ENCODE measurements at places on chromosomes 12 and 14.

DNA sequence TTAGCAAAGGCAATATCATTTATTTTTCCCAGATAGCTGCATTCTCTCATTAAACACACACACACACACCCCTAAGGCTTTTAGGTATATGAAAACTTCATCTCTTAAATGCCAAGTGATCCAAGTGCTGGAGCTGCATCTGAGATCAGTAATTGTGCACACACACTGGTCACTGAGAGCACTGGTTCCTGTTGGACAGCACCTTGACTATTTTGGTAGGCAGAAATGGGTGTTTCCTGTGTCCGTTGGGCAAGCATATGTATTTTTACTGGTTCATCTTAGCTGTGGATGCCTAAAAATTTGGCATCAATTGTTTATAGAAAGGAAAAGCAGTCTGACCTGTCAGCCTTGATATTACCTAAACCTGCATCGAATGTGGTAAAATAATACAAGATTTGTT lies 182.5 kb downstream of the MSRB3 start:
- DNase-seq = no peak

GRCh38 chr14:58367296-58367695 lies 28.4 kb upstream of the TOMM20L start:
- no peak for DNase-seq

DNA sequence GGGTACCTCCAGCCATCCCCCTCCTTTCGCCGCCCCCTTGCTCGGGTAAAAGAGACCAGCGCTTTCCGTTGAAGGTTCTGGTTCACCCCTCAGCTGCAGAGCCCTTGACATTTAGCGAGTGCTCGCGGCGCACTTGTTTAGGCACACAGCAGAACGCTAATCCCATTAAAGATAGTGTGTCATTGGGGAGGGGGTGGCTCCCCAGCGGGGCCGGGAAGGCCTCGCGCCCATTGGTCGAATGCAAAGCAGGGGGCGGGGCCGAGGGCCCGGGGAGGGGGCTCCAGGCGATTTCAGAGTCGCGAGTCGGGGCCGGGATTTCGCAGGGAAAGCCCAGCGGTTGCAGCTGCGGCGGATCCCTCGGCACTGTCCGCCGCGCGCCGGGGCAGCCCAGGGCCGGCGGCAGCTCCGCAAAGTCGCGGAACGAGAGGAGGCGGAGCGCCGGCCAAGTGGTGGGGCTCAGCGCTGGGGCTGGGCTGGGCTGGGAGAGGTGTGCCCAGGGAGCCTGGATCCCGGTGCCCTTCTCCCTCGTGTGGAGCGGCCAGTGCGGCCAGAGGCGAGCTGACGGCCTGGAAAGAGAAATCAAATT lies 122.9 kb downstream of the TSPAN9 start:
- no peak for DNase-seq

- DNase-seq = no peak
These were observed 67.9 kb downstream of the BMP4 start for GRCh38 chr14:53888535-53889386.

DNA sequence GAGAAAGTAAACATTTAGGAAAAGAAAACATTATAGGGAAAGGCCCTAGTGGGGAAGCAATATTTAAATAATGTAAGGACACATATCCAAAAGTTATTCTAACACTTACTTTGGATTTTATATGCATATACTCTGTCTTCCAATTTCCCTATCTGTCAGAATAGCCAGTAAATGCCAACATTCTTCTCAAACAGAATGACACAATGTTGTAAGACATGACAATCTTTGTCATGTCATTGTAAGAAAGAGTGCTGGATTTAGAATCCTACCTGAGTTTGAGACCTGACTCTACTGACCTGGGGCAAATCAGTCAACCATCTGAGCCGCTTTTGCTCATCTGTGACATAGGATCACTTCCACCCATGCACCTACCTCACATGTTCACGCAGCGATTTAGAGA lies 198.3 kb downstream of the PHLDA1 start:
- no peak for DNase-seq

GRCh38 chr12:121801595-121802484 lies 2.0 kb upstream of the SETD1B start:
- no peak for DNase-seq

- DNase-seq = no peak
These were observed 98.3 kb downstream of the LRRC74A start for GRCh38 chr14:76924371-76925096.

GRCh38 chr12:118680356-118680963 lies 300.9 kb upstream of the SRRM4 start:
- no peak for DNase-seq

GRCh38 chr12:114684870-114685273 lies 897 bp upstream of the TBX3 start:
- no peak for DNase-seq

DNA sequence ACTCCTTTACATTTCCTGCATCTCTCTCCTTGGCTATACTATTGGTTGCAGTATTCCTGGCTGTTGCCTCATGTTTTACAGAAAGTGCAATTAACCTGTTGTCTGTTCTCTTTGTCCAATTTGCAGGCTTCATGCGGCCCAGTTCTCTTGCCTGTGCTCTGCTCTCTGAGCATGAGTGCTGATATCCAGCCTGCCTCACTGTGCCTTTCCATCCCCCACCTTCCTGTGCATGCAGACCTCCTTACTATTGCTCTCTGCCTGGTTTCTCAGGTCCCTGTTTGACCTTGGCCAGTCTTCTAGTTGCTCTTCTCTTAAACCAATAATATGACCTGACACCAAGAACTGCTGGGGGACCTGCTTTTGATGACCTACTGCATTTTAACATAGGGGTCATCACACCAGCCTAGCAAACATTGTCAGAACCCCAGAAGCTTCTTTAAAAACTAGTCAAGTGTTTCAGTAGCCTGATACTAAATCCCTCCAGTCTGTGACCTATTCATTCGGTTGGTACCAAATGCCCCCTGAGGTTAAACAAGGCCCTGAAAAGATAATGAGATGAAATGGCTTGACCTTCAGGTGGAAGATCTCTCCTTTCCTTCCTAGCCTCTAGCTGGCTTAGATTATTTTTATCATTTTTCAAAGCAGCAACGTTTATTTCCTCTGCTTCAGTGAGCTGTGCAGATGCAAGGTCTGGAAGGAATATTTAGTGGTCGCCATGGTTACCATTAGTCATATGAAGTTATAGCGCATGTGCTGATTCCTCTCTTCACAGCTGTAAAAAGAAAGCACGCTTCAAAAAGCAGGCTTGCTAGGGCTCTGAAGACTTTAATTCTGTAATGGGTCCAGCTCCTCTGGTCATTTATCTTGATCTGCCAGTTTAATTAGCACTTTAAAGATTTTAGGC lies 216.5 kb downstream of the PHLDA1 start:
- no peak for DNase-seq

- DNase-seq = no peak
These were observed 245.9 kb downstream of the NPAS3 start for GRCh38 chr14:33184587-33184986.

- peak; percentile 3 for DNase-seq
These were observed 94.4 kb downstream of the CRACR2A start for GRCh38 chr12:3658327-3659163.

GRCh38 chr12:107320929-107321631 lies 227.7 kb upstream of the CRY1 start:
- DNase-seq = peak; percentile 37

GRCh38 chr14:58562141-58562540 lies 75.6 kb upstream of the DACT1 start:
- DNase-seq = no peak

DNA sequence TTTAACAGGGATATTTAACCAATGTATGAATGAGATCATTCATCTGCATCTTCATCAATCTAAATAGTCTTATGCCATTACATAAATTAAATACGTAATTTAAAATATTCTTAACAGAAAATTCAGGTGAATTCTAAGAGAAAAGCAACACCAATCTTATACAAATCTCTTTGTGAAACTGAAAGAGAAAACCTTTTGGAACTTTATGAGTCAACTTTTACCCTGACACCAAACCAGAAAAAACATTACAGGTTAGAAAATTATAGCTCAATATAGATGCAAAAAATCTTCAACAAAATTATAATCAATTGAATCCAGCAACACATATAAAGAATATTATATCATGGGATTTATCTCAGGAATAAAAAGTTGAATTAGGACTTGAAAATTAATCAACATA lies 3.4 kb downstream of the GLIPR1L1 start:
- no peak for DNase-seq

DNA sequence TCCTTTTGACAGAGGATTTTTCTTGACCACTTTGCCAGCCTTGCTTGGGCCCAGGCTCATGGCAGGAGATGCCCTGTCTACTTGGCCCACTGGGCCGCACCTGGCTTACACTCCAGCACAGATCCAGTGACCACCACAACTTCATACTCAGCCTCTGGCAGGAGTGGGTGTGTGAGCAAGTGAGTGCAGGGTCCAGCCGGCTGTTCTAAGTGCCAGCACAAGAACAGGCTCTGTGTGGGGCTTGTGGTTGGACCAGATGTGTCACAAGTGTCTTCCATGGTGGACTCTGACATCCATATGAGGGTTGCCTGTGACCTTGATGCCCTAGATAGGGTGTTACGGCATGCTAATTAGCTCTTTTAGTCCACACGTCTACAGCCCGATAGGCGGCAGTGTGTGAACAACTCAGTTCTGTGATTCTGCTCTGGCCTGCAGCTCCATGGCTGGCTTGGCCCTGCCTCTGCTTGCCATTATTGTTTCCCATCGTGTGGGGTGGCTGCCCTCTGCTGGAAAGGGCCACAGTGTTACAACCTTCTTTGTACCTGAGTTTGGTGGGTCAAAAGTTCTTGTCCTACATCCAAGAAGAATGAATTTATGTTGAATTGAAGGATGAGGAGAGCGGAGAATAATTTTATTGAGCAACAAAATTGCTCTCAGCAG lies 1089.1 kb downstream of the SLC6A15 start:
- no peak for DNase-seq

DNA sequence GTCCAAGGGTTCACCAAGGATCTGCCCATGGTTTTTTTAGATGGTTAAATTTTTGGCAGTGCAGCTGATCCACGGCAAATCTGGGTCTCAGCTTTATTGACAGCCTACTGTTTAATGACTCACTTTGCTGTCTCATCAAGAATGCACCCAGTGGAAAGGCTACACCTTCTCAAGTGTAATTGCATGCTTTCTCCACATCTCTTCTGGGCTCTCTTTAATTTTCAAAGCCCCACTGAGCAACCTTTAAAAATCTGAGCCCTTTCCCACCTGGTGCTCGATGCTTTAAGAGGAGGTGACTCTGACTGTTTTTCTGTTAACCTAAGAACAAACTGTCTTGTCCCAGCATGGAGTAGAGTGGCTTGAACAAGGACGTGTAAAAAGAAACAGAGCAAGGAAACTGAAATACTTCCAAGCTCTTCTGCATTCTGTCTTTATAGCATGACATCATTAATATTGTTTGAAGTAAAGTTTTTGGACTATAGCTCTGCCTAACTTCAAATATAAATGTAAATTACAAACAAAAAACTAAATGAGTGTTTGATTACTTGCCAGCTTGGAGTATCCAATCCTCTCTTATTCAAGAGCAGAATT lies 214.2 kb upstream of the KRR1 start:
- DNase-seq = no peak

DNA sequence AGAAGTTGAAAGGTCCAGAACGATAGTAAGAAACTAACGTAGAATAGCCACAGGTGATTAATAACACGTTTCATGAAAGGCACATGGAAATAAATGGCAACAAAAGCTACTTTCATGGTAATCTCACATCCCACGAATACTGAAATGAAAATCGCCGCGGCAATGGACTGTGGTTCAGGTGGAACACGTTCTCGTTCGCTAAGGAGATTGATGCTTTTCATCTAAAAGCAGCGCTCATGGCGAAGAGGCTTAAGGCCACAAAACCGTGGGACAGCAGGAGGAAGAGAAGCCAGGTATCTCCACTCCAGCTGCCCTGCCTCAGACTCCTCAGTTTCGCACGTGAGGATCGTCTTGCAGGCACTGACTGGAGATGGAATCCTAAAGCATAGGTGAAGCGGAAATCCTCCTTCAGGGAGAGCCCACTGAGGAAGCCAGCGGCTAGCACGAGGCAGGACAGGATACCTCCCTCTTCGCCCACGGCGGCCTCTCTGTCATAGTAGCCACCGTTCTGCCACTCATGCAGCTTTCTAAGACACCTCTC lies 696 bp upstream of the GPHN start:
- peak; percentile 2 for DNase-seq

- DNase-seq = no peak
These were observed 128.6 kb upstream of the CRY1 start for GRCh38 chr12:107221913-107222312.

GRCh38 chr14:62006116-62006731 lies 244.0 kb downstream of the SNAPC1 start:
- DNase-seq = no peak

DNA sequence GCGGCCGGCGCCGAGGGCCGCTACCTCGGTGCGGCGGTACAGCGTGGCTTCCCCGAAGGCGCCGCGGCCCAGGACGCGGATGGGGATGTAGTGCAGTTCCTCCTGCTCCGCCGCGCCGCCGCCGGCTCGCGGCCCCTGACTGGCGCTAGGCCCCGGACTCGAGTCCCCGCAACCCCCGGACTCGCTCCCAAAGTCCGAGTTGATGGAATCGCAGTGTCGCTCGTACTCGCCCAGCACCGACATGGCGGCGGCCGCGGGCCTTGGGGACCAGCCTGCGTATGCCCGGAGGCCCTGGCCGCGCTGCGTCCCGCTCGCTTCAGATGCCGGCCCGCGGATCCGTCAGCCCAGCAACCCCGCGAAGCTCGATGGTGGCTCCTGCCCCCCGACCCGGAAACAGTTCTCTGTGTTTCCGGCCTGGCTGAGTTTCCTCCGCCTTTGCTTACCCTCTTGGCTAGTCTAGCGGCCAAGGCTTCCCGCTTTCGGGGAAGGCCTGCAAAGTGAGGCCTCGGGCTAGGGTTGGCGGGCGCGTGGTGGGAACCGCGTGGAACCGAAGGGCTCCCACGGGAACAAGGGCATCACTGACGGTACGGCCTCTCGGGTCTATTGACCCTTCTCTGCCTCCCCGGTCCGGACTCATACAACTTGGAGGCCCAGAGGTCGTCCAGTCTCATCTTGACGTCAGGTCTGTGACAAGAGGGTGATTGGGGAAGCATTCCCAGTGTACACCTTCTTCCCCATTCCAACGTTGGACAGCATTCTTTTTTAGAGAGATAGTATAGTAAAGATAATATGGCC lies at the start of gene NEK9:
NEK9 (minus strand) TSS at position 370 of the 795 bp plus-strand sequence; CDS start at position 243, 127 bp downstream.
- DNase-seq = peak; percentile 78

GRCh38 chr12:117603316-117604113 lies 242.1 kb upstream of the NOS1 start:
- no peak for DNase-seq

DNA sequence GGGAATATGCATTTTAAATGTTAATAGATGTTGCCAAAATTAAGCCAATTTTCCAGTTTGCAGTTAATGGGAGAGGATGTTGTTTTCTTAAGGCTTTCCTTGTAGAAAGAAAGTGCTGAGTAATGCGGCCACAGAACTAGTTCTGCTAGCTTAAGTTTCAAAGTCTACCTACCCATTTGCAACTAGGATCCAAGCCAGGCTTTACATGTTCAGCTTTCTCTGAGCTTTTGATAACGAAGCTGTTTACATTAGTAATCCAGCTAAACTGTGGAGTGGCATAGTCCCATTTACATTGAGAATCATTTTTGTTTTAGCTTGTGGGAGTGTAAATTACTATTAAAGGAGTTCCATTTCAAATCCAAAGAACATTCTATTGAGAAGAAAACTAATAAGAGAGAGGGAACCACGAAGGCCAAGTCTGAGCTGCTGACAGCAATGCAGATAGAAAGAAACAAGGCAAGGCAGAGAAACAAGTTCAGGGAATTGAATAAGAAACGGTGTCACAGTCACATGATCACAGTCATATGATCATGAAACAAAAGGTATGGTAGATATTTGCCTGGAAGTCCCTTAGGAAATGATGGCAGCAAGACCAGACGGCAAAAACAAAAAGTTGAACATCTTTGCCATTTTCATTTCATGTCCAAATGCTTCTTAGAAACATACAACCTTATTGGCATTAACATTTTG lies 274.9 kb downstream of the PAWR start:
- no peak for DNase-seq

- DNase-seq = no peak
These were observed 459.0 kb downstream of the DPF3 start for GRCh38 chr14:72434856-72435255.
